ENCODE measurements at places on chromosomes 4 and X. TPM values are rescaled to one million over a fixed set of nuclear protein-coding genes. Genes with fewer than 3 reads are reported as not detected.

DNA sequence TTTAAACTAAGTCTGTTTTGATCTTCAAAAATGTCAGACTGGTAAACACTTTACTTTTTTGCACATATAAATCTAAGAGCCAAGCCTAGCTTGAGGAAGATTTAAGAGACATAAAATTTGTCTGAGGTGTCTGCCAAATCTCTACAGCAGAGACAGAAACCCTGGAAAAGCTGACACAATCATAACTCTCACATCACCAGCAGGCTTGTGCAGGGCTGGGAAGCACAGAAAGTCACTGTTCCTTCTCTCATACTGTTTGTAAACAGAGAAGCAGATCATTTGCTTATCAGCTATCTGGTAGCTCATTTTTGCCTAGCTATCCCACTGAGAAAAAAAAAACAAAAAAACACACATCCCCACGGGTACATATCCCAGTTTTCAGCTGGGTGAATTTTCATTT, 7.0 kb downstream of the ENOX2 start:
- no peaks in the 10 kb centered on the region for H3K27me3 ChIP-seq
- peak overlapping the region; percentile 76 for H3K27ac ChIP-seq
- H3K4me3 ChIP-seq, result no peak overlapping the region
- DNase-seq, result no peak

DNA sequence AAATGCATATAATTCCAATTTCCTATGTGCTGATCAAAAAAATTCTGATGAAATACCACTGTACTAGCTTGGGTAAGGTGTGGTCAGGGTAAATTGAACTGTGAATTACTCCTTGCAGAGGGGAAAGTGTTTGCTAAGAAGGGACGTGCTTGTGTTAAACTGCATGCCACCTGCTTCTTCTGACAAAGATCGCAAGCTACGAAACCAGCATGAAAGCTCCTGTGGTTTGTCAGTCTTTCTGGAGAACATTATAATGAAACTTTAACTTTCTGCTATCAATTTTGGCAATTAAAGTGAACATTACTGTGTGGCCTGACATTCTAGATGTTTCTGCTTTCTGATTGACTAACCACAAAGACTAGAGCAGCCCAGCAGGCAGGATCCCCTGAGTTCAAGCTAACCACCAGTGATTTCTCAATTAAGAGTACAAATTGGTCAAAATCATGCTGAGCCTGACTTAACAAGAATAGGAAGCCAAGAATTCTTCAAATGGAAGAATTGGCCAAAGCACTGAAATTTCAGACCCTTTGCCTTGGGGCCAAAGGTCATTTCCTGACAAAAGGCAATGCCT, 239.0 kb downstream of the SLITRK2 start:
- no peaks in the 10 kb centered on the region for H3K4me1 ChIP-seq
- no peak overlapping the region for H3K4me3 ChIP-seq
- no peaks in the 10 kb centered on the region for H3K27me3 ChIP-seq
- no peak for DNase-seq

DNA sequence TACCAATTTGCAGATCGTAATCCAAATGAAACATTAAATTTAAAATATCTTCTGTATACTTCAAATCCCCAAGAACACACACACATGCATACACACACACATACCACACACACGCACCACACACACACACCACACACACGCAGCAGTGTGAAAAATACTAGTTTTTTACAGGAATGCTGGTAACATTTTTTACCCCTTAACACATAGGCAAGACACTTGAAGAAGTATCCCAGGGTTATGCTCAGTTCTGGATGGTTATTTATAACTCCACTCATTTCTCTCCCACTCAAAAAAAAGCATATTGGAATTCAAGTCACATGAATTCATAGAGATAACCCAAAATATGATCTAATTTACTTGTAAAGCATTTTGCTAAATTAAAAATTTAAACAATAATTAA, 325.5 kb upstream of the SLC7A11 start:
- H3K4me3 ChIP-seq, result no peak overlapping the region
- H3K4me1 ChIP-seq, result peaks cover 11% of the 10 kb centered on the region
- no peaks in the 10 kb centered on the region for H3K27me3 ChIP-seq

GRCh38 chr4:136443006-136443405, 1089.3 kb downstream of the PCDH18 start:
- no peaks in the 10 kb centered on the region for H3K4me1 ChIP-seq
- DNase-seq, result no peak
- no peaks in the 10 kb centered on the region for H3K27me3 ChIP-seq
- no peaks in the 10 kb centered on the region for H3K36me3 ChIP-seq

RAI2 gene
- 23.6 TPM for total RNA-seq

PRRG1 gene
- 12.9 TPM for total RNA-seq

NXF2 gene
- not detected for total RNA-seq

DNA sequence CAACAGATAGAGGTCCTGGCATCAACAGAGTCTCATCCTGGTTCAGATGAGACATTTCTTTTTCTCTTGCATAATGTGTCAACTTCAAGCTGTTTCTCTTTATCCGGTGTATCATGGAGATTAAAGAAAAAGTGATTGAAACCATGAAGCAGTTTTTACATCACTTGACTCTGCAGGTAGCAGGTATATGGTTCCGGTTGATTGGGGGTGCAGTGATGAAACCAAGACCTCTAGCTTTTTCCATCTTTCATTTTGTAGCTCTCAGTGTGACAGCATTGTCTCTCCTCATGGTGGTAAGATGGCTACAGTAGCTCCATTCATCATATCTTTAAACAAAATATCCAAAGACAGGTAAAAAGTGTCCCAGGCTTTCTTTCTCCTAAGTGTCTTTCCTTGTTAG, 2.4 kb upstream of the HOPX start:
- DNase-seq, result no peak
- no peak overlapping the region for H3K27ac ChIP-seq
- H3K36me3 ChIP-seq, result no peaks in the 10 kb centered on the region
- H3K4me3 ChIP-seq, result no peak overlapping the region
- no peaks in the 10 kb centered on the region for H3K27me3 ChIP-seq

NDP gene
- total RNA-seq, result not detected

- no peak overlapping the region for H3K27ac ChIP-seq
- no peak for DNase-seq
- no peaks in the 10 kb centered on the region for H3K27me3 ChIP-seq
- H3K4me3 ChIP-seq, result no peak overlapping the region
Measured at GRCh38 chrX:64184396-64184795, 21.1 kb downstream of the AMER1 start.

GRCh38 chr4:173521467-173522159, 8.4 kb downstream of the HAND2 start:
- H3K36me3 ChIP-seq, result peaks cover 18% of the 10 kb centered on the region
- H3K4me1 ChIP-seq, result peaks cover 76% of the 10 kb centered on the region
- DNase-seq, result peak; percentile 63
- peak overlapping the region; percentile 96 for H3K27ac ChIP-seq

- H3K4me1 ChIP-seq, result no peaks in the 10 kb centered on the region
- no peak overlapping the region for H3K27ac ChIP-seq
- H3K4me3 ChIP-seq, result no peak overlapping the region
- no peak for DNase-seq
- no peaks in the 10 kb centered on the region for H3K36me3 ChIP-seq
- H3K27me3 ChIP-seq, result no peaks in the 10 kb centered on the region
Measured at GRCh38 chr4:20203508-20203907, 48.2 kb upstream of the SLIT2 start.

DNA sequence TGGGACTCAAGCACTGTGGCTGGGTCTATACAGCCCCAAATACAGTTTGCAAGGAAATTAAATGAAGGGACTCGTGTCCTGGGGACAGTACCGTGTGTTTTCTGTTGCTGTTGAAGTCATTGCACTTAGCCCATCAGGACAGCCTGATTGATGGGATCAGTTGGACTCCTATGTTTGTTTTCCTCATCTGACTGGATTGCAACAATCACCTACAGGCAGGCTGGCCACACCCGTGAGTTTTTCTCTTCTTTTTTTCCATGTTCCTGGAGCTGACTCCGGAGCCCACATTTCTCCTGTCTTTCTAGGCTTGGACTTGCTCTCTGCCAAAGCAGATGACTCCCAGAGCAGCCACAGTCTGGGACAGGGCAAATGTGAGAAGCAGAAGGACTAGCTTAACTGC, 38.1 kb downstream of the RTL9 start:
- no peaks in the 10 kb centered on the region for H3K36me3 ChIP-seq
- no peaks in the 10 kb centered on the region for H3K4me1 ChIP-seq
- no peak overlapping the region for H3K4me3 ChIP-seq
- no peaks in the 10 kb centered on the region for H3K27me3 ChIP-seq
- DNase-seq, result no peak
- H3K27ac ChIP-seq, result no peak overlapping the region

GRCh38 chrX:75603833-75604232, 81.0 kb upstream of the ZDHHC15 start:
- no peak overlapping the region for H3K4me3 ChIP-seq
- no peaks in the 10 kb centered on the region for H3K4me1 ChIP-seq
- no peaks in the 10 kb centered on the region for H3K36me3 ChIP-seq
- no peaks in the 10 kb centered on the region for H3K27me3 ChIP-seq

EVC2 gene
- 1.4 TPM for total RNA-seq
